ENCODE measurements at places on chromosomes 3 and 15. TPM values are rescaled to one million over a fixed set of nuclear protein-coding genes. Genes with fewer than 3 reads are reported as not detected.

GRCh38 chr3:188156056-188156455 is 2.1 kb downstream of the LPP start:
- no peak for DNase-seq

DNA sequence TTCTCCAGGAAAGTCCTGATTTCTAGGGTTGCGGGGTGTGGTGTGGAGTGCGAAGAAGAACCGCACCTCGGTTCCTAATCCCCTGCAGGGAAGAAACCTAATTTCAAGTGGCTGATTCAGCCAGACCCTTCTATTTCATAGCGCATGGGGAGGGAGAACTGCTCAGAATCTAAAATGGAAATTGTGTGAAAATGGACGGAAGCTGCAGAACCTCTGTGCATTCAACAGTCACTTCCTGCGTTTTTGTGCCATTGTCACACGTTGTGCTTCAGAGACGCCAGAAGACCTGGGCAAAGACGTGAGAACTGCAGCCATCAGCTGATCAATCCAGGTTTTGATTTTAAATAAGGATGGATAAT is 1.2 kb downstream of the SIDT1 start:
- peak; percentile 30 for DNase-seq

- DNase-seq = peak; percentile 100
Observed at GRCh38 chr15:65792138-65792987, at the start of gene DENND4A. Gene DENND4A (minus strand): TSS chr15:65792293. CDS start chr15:65756450, 35,843 bp downstream.

- no peak for DNase-seq
Observed at GRCh38 chr3:191362037-191362436, 31.7 kb upstream of the UTS2B start.

GRCh38 chr3:134201201-134202130 is 49.2 kb downstream of the RYK start:
- DNase-seq = no peak

DNA sequence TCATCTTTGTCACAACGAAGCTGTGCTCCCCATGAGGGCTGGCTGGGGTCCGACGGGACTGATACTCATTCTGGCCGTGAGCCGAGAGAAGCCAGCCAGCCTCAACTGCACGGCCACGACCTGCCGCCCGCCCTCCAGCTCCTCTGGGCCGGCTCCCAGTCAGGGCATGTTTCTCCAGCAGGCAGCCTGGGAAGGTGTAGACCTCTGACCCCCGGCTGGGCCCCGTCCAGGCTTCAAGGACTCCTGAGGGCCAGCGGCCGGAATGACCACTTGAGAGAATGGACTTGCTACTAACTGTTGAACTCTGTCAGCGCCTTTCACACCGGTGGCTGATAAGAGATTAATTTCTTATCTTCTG is 18.1 kb upstream of the MUC4 start:
- no peak for DNase-seq

- peak; percentile 19 for DNase-seq
Observed at GRCh38 chr3:116449546-116450350, 4.5 kb upstream of the LSAMP start.

DNA sequence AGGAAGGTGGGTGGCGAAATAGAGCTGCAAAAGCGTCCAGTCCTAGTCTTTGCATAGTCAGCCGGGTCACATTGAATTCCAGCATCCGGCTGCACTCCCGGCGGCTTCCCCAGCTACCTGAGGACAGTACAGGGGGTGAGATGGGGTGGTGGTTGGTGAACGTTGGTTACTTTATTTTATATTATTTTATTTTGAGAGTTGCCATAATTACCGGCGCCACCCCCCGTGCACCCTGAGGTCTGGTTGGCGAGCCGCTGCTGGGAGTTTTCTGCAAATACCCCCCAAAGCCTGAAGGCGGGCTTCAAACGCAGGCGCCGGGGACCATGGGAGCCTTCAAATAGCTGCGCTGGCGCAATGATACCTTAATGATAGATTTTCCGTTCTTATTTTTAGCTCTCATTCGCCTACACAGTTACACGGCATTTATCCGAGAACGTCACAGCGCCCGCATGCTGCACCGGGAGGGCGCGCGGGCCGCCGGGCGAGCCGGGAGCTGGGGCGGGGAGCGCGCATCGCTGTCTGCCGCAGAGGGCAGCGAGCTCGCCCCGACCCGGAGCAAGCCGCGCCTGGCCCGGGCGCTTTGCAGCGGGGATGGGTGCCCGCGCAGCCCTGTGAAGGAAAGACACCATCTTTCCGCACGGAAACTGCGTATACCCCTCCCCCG is 756 bp upstream of the RASGRF1 start:
- no peak for DNase-seq

GRCh38 chr3:108093021-108093420 is 2.2 kb upstream of the CD47 start:
- no peak for DNase-seq

GRCh38 chr3:49634736-49635135 is 39.4 kb upstream of the APEH start:
- DNase-seq = no peak

DNA sequence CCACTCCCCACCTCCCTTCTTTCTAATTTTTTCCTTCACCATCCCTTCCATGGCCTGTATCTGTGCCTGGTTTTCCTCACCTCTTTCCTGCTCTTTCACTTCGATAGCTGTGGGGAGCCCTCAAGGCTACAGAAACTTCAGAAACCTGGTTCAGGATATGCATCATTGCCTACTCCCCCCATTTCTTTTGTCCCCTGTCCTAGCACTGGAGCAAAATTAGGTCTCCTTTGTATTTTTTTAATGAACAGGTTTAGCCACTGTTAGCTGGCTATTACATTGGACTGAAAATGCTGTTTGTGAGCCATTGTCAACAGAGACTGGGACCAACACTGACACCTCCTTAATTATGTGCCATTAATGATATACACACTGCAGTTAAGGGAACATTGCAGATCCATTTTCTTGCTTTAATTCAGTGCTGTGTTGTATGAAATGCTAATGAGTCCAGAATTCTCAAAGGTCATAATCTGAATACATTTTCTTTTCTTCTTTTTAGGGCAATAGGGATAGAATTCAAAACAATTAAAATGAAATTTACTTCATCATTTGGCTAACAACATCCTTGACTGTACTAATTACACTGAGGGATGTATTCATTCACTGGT is 138.6 kb downstream of the PDCD6IP start:
- no peak for DNase-seq

DNA sequence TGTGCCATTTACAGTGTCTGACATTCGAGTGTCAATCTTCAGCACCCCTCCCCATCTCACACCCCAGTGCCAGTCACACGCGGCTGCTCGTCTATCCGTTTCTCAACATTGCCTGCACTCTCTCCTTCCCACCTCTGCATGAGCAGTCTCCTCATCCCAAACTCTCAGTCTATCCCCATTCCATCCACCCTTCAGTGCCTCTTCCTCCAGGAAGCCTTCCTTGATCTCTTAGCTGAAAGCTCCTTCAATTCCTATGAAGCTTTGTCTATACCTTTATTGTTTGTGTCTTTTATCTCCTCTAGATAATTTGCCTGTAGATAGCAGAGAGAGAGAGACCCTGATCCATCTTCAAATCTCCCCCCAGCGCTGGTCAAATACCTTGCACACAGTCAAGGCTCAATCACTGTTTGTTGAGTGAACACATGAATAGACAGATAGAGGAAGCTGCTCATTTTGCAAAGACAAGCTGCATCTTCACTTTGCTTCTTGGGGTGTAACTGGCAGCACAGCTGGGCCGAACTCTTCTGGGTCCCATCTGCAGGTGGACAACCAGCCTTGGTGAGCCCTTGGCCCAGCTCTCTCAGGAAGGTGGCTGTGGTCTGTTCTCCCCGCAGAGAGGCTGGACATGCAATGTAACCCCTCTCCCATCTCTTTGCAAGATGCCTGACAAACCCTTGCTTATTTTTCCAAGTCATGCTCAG is 52.8 kb downstream of the ITGA11 start:
- DNase-seq = no peak

Gene ANKDD1A
- total RNA-seq = 3.5 TPM

Gene C3orf20
- 0.09 TPM for total RNA-seq

Gene ACP3
- 0.44 TPM for total RNA-seq

Gene CNTN3
- 9.8 TPM for total RNA-seq

Gene TLR9
- total RNA-seq = 0.09 TPM

Gene SLC26A6
- 9.8 TPM for total RNA-seq

Measured in muscle of leg (tissue), 16 donors.